ENCODE measurements at places on chromosomes 12 and 14.

GRCh38 chr12:117889098-117889497 lies 79.7 kb downstream of the KSR2 start:
- DNase-seq = no peak

- no peak for DNase-seq
Observed at GRCh38 chr14:44291366-44291915, 215.6 kb downstream of the FSCB start.

- DNase-seq = no peak
Observed at GRCh38 chr12:54662026-54662425, 13.9 kb upstream of the DCD start.

DNA sequence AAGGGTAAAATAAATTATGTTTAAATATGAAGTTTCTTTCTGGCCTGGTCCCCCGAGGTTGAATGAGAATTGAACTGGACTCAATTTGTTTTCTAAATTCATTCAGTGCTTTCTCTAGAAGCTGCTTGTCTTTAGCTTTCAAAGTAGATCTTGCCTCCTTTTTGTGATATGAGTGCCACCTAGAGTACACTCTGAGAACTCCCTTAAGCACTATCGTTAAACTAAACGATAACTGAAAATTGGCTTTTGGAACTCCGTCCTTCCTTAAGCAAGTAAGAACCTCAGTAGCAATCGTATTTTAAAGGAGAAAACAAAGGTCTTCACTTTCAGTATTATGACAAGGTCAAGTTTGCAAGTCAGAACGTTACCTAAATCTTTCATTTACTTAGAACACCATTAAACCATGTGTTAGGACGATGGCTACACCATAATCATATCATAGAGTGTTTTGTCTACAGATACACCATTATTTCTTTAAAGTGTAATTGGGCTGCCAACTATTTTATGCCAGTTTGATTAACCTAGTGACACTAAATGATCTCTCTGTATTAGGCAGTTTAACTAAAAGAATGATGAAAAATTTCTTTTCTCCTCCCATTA lies 364.8 kb downstream of the SNAPC1 start:
- DNase-seq = no peak

DNA sequence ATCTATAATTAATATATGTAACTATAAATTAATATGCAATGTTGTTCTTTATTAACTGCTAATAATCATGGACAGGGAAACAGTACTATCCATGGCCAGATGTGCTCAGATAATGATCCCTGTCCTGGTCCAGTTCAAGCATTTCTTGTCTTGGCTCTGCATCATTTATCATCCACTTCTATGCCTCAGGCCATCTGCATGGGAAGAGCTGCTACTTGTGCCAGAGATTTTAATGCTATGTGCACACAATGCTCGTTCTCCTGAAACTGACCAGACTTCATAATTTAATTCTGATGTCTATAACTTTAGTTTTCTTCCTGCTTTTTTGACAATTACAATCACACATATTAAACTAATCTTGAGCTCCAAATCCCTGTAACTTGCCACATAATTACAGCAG lies 11.2 kb upstream of the TMX1 start:
- no peak for DNase-seq
